ENCODE measurements at places on chromosomes 4 and X.

DNA sequence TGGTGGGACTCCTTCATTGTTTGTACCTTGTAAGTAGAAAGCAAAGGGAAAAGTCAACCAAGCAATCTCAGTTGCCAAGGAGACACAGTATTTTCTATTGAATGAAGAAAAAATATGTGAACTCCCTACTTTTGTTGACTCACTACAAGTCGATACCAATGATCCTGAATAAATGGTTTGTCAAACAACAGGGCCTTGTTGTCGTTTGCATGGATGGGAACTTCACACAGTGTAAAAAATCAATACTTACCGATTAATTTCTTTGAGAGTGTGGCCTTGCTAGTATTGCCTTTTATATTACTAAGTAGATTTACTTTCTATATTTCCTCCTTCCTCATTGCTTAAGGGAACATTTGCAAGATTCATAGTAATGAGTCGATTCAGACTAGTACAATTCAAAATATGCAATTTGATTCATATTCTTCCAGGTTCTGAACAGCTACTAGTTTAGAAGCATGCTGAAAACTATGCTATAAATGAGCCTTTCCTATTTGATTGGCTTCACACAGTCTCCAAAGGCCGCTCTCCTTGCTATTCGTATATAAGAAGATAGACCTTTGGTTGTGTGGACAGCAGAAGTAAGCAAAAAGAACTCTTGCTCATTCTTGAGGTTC lies 108.0 kb downstream of the ZNF330 start:
- DNase-seq: no peak

DNA sequence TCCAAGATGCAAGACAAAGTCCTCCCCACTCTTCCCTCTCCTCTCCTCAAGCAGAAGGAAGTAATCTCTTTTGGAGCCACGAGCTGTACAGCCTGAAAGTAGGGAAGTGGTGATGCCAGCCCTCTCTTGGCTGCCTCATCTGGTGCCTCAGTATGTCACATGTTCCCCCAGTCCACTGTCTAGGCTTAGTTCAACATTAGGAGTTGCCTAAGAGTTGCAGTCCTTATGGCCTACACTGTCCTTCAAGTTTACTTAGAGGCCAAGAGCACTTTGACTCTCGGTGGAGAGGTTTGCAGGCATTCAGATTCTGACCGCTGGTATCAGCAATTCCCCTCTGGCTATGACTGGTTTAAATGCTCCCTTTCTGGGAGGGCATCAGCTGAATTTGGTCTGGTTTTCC lies 735.6 kb downstream of the GLUD2 start:
- no peak for DNase-seq

- no peak for DNase-seq
These were observed 150.1 kb upstream of the NUDT10 start for GRCh38 chrX:51182545-51182944.

DNA sequence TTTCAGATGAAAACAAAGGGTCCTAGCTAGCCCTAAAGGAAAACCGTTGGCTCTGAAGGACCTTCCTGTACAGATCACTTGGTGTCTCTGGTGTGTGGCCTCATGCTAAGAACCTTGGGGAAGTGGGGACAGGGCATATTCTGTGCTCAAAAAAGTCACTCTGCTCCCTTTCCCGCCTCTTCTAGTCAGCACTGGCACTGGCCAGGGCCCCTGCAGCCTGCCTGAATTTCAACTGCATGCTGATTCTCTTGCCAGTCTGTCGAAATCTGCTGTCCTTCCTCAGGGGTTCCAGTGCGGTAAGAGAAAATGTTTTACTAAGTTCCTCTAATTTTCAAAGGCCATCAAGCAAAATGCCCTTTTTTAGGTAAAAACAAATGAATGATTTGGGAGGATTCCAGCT lies 3.4 kb downstream of the CYBB start:
- no peak for DNase-seq

GRCh38 chr4:145302725-145303124 lies 122.3 kb upstream of the OTUD4 start:
- DNase-seq: no peak

DNA sequence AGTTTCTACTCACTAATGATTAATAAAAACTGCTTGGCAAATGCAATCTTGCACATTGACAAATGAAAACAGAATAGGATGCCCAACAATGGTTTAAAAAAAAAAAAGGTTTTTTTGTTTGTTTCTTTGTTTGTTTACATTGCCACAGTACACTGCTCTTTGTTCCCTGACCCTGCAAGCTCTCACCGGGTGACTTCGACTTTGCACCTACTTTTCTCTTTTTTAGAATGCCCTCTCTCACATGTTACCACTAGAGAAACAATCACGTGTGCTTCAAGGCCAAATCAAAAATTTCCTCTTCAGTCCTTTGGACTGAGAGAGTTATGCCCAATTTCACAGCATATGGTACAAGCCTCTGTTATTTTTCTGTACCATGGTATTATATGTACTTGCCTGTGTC lies 101.5 kb downstream of the DMD start:
- no peak for DNase-seq

DNA sequence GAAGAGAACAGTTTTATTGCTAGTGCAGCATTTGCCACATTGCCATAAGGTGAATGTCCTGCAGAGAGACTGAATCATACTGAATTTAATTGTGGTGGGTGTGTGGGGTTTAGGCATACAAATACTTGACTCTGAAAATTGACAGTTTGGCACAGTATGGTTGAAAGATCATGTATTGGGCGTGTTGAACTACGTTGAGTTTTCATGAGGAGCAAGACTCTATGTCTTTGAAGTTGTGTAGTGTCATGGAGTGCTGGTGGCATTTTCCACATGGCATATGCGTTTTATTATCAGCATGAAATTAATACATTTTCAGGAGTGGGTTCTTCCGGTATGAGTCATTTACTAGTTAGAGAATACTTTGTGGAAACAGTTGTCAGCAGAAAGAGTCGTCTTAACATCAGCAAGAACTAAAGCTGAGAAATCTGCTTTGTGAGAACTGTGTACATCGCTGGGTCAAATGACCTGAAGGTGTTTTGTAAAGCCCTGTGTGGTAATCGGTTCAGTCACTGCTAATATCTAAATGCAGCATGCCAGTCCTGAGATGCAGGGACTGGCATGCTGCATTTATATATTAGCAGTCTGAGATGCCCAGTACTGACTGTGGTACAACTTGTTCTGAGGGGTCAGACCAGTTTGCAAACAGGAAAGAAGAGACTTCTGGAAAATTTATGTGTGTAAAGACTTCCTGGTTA lies 50.3 kb downstream of the ARHGAP10 start:
- no peak for DNase-seq

Data from activated T-helper 1 cell treated with anti-CD3 and anti-CD28 coated beads, Interleukin-2, amount 50 U/mL, for 16 hours (primary cell).